Heart right ventricle (tissue), 16 donors: ENCODE measurements at places on chromosomes 1 and 21. TPM values are rescaled to one million over a fixed set of nuclear protein-coding genes. Genes with fewer than 3 reads are reported as not detected.

DNA sequence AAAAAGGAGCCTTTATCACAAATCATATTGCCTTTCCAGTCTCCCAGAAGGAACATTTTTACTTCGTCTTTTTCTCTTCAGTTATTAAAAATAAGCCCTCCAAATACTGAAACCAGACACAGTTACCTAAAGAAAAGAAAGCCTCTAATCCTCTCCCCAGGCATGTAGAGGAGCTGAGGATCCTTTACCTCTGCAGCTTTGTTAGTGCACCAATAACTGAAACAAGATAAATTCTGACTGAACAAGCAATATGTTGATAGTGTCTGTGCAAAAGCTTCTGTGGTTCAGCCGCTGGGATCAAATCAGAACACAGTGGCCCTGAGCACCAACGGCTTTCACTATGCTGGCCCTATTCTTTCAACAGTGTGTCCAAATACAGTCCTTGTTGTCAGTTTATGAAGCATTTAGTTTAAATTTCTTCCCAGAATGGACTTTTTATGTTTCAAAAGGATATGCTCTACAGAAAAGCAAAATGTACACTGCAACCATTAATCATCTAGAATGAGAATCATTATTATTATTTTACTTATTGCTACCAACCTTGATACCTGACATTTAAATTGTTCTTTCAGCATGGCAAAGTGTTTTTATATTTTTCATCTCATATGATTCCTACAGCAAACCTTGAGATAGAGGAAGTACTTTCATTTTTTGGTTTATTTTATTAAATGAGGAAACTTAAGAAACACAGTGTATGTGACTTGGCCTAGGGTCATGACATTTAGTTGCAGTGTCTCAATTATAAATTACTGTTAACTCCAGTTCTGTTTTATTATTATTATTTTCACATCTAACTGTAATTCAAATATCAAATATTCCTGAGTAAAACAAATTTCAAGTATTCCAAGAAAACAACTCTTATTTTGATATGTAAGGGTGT lies 217.9 kb downstream of the NEGR1 start:
- no peak for DNase-seq

GRCh38 chr1:92957030-92957734 lies 4.1 kb downstream of the DIPK1A start:
- no peak for DNase-seq

- DNase-seq, result no peak
Observed at GRCh38 chr1:102942324-102942723, 166.0 kb downstream of the COL11A1 start.

GRCh38 chr21:45571641-45572040 lies 29.4 kb upstream of the SLC19A1 start:
- no peak for DNase-seq

DNA sequence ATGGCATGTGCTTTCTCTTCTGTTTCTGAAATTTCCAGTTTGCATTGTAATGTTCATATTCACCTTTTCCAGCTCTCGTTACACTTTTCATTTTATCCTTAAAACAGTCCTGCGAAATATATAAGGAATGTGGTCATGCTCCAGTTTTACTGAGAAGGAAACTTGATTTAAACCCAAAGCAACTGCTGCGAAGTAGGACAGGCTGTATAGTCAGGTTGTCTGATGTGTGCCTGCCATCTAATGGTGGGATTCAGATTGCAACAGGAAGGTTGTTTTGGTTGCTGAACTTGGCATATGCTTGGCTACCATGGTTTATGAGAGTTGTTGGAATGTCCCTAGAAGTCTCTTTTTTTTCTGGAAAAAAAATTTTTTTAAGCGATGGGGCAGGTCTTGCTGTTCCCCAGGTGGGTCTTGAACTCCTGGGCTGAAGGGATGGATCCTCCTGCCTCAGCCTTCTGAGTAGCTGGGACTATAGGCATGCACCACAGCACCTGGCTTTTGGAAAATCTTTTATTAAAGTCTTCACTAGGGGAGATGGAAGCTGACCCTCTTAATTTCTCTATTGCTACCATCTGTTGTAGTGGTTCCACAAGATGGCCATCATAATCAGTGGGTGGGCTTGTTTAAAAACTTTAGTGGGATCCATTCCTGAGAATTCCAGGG lies 86.9 kb downstream of the UCK2 start:
- DNase-seq, result no peak

DNA sequence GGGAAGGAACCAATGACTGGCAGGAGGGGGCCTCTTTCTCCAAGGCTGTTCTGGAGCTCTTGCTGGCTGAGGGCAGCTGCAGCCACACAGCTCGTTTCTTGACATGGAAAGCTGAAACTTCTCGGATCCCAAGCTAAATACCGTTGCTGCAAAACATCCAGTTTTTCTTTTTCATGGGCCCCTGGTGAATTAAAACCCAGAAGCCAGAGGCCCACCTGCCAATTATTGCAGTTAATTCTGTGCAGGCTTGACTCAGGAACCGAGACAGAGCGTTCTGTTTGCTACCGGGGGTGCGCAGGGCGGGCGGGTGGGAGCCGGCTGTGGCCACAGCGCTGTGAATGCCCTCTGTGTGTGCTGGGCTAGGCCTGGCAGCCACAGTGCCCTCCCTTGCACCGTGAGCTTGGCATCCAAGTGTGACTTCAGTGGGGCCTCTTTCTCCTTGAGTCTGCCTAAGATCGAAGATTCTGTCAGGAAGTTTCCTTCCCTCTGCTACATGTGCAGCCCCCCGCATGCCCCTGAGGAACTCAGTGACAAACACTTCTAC lies 19.9 kb upstream of the KCNE2 start:
- DNase-seq, result no peak

DNA sequence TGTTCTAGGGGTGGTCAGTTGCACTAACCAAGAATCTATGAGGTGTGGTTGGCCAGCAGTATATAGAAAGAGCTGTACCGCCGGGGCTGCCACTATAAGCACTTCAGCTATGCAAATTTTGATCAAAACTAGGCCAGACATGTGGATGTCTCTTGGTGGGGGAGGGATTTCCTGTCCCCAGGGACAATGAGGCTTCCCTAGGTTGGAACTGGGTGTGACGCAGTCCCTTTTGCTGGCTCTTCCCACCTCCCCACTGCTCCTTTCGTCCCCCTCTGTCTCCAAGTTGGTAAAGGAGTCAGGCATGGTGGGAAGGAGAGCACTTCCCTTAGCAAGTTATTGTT lies 13.6 kb downstream of the SDCCAG8 start:
- DNase-seq, result no peak

- DNase-seq, result no peak
Observed at GRCh38 chr1:42963378-42964043, 4.8 kb upstream of the SLC2A1 start.

GRCh38 chr1:32454726-32455125 lies 10.1 kb upstream of the ZBTB8B start:
- peak; percentile 23 for DNase-seq

Gene HSD3B2
- not detected for total RNA-seq

Gene HSD11B1
- total RNA-seq, result 1.3 TPM

Gene TRIM58
- 0.33 TPM for total RNA-seq
